ENCODE measurements at places on chromosomes 6 and 20.

GRCh38 chr6:90237350-90237990, 59.2 kb downstream of the BACH2 start:
- DNase-seq, result no peak

DNA sequence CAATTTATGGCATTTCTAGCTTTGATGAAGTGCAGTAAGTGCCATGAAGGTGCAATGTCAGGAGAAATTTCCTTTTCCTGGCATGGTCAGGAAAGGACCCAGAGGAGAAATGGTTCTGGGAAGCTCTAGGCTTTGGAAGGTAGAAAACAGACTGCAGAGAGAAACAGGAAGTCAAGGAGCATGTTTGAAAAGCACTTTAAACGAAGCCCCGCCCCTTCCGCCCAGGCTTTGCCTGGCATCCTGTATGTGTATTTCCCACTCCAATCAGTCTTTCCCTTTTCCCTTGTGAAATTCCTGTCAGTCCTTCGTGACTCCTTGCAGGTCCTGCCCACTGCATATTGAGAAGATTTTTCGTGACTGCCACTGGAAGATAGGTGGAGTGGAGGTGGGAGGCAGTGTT, 320.9 kb upstream of the SASH1 start:
- no peak for DNase-seq

GRCh38 chr6:109239651-109240321, 142.5 kb downstream of the CD164 start:
- DNase-seq, result no peak

- DNase-seq, result peak; percentile 78
These were observed 1.0 kb upstream of the NXT1 start for GRCh38 chr20:23349338-23350195.

GRCh38 chr20:55515832-55516231, 489.5 kb downstream of the CBLN4 start:
- DNase-seq, result no peak

- no peak for DNase-seq
These were observed 95.4 kb upstream of the TMEM181 start for GRCh38 chr6:158464483-158464882.

DNA sequence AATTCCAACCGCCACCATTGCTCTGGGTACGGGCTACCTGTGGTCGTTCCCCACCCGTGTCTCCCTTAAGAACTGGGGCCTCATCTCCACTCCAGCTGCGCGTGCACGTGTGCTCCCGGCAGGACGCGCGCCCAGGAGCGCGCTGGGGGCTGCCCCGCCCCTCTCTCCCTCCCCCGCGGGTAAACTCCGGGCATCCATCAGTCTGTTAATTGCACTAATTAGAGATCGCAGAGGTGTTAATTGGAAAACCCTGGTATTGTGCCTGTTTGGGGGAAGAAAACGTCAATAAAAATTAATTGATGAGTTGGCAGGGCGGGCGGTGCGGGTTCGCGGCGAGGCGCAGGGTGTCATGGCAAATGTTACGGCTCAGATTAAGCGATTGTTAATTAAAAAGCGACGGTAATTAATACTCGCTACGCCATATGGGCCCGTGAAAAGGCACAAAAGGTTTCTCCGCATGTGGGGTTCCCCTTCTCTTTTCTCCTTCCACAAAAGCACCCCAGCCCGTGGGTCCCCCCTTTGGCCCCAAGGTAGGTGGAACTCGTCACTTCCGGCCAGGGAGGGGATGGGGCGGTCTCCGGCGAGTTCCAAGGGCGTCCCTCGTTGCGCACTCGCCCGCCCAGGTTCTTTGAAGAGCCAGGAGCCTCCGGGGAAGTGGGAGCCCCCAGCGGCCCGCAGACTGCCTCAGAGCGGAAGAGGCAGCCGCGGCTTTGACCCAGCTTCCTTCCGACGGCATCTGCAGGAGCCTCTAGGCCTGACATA, 14.4 kb downstream of the FOXP4 start:
- DNase-seq, result no peak

DNA sequence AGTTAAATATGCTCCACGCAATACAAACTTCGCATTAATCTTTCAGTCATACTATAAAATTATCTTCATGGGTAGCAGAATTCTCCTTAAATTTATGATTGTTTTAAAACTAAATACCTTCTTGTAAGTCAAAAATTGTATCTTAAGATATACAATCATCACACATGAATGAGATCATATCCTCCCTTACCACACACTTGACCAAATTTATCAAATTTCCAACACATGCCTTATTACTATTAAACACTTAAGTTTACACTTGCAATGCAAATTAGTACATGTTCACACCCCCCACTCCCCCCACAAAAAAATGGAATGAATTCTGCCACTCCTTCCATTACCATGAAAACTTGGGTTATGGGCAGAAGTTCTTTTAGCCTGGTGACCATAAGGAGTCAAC, 13.8 kb downstream of the RANBP9 start:
- no peak for DNase-seq

GRCh38 chr6:153511896-153512496, 380.9 kb upstream of the RGS17 start:
- no peak for DNase-seq

- no peak for DNase-seq
These were observed 41.5 kb downstream of the SLC22A2 start for GRCh38 chr6:160217073-160217472.

DNA sequence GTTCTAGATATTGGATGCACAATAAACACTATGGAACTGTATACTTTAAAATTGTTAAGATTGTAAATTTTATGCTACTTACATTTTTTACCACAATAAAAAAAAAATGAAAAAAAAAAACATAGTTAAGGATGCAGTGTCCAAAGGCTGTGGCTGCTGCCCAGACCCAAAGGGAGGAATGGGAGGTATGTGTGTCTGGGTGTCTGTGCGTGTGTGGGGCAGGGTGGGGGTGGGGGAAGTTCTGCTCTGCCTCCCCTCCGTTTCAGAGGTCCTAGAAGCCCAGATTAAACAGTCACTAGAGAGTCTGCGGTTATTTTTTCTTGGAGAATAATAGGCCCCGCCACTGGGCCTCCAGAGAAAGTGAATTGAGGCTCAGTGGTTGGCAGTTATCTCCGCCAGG, 136.4 kb upstream of the ARMC2 start:
- no peak for DNase-seq

DNA sequence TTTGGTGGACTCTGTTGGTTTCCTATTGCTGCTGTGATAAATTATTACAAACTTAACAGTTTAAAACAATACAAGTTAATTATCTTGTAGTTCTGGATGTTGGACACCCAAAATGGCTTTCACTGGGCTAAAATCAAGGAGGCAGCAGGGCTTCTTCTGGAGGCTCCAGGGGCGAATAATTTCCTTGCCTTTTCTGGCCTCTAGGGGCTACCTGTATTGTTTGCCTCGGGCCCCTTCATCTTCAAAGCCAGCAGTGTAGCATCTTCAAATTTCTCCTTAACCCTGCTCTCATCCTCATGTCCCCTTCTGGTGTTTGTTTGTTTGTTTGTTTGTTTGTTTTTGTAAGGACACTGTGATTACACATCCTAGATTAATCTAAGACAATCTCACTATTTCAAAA, 60.5 kb upstream of the ANKEF1 start:
- DNase-seq, result no peak

GRCh38 chr6:118186672-118187567, 279.9 kb downstream of the SLC35F1 start:
- DNase-seq, result no peak

DNA sequence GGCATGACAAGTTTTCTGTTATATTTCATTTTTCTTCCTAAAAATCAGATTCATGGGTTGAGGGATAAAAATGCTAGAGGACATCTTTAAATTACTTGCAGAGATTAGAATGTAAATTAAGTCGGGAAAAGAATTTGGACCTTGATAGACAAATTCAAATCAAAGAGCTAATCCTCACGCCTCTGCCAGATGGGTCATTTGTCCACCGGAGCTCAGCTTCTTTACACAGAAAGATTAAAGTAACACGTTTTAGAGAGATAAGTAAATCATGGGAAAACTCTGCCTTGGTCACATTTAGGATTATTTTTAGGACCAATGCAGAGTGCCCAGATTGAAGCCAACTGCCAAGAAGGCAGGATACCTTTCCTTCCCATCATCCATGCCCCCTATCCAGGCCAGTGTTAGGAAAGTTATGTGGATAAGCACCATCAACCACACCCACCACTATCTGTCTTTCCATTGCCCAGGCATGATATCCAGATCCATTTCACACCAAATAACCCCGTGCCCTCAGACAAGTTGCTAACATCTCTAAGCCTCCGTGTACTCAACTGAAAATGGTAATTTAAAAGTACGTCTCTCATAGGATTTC, 397.4 kb upstream of the PLCB4 start:
- DNase-seq, result no peak

- DNase-seq, result no peak
These were observed 316.4 kb downstream of the PTPRT start for GRCh38 chr20:42873259-42873658.

GRCh38 chr20:37095108-37095598, 644 bp downstream of the RBL1 start:
- DNase-seq, result no peak

DNA sequence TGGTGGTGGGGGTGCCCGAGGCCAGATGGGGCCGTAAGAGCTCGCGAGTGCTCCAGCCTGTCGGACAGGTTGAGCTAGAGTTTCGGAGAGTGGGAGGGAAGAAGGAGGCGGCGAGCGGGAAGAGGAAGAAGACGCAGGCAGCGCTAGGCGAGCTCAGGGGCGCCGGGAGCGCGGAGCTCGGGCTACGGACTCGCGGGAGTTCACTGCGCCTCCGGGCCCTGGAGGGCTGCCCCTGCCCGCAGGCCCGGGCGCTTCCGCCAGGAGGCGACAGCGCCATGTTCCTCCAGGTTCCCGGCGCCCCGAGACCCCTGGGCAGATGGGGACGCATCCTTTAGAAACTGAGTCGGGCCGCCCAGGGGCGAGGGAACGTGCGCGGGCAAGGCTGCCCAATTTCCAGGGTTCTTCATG, 984 bp downstream of the TFAP2C start:
- DNase-seq, result peak; percentile 28

- DNase-seq, result peak; percentile 83
These were observed 11.0 kb downstream of the TSPYL1 start for GRCh38 chr6:116268589-116269293.

DNA sequence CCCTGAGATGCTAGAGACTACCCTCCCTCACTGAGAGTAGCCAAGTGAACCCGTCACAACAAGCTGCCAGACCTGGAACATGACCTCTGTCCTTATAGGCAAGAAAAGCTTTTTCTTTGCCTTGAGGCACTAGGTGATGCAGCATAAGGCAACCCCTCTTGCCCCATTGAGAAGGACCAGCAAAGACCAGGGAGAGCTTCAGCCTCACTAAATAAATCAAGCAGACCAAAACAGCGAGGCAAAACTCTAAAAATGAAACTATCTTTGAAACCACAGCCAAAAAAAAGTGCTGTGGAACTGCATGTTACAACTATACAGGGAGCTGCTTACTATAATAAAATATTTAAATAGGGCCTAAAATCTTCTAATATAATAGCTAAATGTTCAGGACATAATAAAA, 62.6 kb upstream of the FAM83B start:
- no peak for DNase-seq

GRCh38 chr6:142207265-142207877, 60.3 kb downstream of the VTA1 start:
- DNase-seq, result no peak
